ENCODE measurements at places on chromosomes 1 and 21. TPM values are rescaled to one million over a fixed set of nuclear protein-coding genes. Genes with fewer than 3 reads are reported as not detected.
A peak's percentile ranks its signal among the peaks of the same experiment; 100 is the strongest.

The MFAP2 gene
- total RNA-seq = 0.57 TPM

- H3K36me3 ChIP-seq = no peaks in the 10 kb centered on the region
- no peaks in the 10 kb centered on the region for H3K4me1 ChIP-seq
- no peaks in the 10 kb centered on the region for H3K27me3 ChIP-seq
Measured at GRCh38 chr21:20729376-20729775, 268.8 kb upstream of the NCAM2 start.

- H3K36me3 ChIP-seq = peaks cover 3% of the 10 kb centered on the region
- H3K4me3 ChIP-seq = no peak overlapping the region
- no peaks in the 10 kb centered on the region for H3K27me3 ChIP-seq
- H3K4me1 ChIP-seq = peaks cover 23% of the 10 kb centered on the region
- H3K27ac ChIP-seq = peak overlapping the region; percentile 73
- no peak for DNase-seq
Measured at GRCh38 chr21:28975397-28975796, 17.3 kb downstream of the LTN1 start.

DNA sequence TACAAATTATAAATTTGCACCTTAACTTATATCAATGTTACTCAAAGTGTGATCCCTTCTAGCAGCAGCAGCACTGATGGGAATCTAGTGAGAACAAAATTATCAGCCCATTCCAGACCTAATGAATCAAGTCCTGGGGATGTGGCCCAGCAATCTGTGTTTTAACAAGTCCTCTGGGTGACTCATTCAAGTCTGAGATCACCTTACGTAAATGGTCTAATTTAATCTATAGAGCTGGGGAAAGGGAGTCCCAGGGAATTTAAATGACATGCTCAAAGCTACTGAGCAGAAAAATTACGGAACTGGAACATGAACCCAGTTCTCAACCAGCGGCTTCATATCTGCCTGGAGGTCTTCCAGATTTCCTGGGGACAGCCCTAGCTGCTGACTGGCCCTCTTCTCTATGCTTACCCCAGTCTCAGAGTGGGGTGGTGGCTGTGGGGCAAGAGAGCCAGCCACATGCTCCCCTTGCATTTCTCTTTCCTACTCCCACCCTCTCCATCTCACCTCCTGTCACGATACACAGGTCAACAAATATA is 220.0 kb downstream of the TM2D1 start:
- no peaks in the 10 kb centered on the region for H3K36me3 ChIP-seq
- no peak overlapping the region for H3K27ac ChIP-seq
- H3K4me3 ChIP-seq = no peak overlapping the region
- no peaks in the 10 kb centered on the region for H3K27me3 ChIP-seq
- no peak for DNase-seq
- H3K4me1 ChIP-seq = no peaks in the 10 kb centered on the region

- peak overlapping the region; percentile 51 for H3K27ac ChIP-seq
- no peak overlapping the region for H3K4me3 ChIP-seq
- peaks cover 45% of the 10 kb centered on the region for H3K4me1 ChIP-seq
- peaks cover 63% of the 10 kb centered on the region for H3K36me3 ChIP-seq
- no peak for DNase-seq
Measured at GRCh38 chr1:39425151-39425550, 66.3 kb upstream of the BMP8A start.
